ENCODE measurements at places on chromosomes 6 and 20. TPM values are rescaled to one million over a fixed set of nuclear protein-coding genes. Genes with fewer than 3 reads are reported as not detected.

LST1 gene
- not detected for total RNA-seq

SNX21 gene
- total RNA-seq = 105 TPM

LCA5 gene
- 11.5 TPM for total RNA-seq

SAYSD1 gene
- 25.6 TPM for total RNA-seq

CAGE1 gene
- total RNA-seq = under 0.01 TPM

CYP24A1 gene
- total RNA-seq = 0.43 TPM
